ENCODE measurements at places on chromosomes 7 and 10.

GRCh38 chr10:124568848-124569622 lies 107.4 kb downstream of the LHPP start:
- DNase-seq, result no peak

GRCh38 chr10:5930272-5930671 lies 40.2 kb downstream of the FBH1 start:
- no peak for DNase-seq

GRCh38 chr10:5904227-5904626 lies 14.2 kb downstream of the FBH1 start:
- DNase-seq, result no peak

DNA sequence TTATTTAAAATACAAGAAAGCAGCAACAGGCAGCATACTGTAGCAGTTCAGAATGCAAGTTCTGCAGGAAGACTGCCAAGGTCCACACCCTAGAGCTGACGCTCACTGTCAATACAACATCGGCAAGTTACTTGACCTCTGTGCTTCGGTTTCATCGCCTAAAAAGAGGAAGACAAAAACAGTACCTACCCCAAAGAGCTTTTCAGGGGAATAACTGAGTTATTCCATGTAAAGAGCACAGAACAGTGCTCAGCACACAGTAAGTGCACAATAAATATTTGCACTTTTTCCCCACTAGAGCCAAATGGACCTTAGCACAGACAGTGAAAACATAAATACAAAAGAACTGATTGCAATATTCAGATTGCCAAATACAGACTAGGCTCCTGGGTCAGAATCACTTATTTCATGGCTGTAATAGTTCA lies 88.6 kb downstream of the USP6NL start:
- no peak for DNase-seq

DNA sequence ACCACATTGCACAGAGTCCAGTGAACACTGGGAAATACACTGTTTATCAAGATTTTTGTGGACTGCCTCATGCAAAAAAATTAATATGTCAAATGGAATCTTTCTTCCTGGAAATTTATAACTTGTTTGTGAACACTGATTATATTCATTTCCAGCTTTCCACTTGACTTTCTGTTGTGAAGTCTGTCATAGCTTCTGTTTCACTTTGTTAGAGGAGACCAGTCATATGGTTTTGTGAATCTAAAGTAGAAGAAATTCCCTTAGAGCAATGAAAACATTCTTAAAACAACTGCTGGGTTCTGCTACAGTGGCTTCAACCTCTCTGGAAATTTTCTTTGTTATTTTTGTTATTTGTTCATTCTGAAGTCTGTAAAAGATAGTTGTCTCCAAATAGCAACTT lies 349.5 kb upstream of the NFE2L3 start:
- no peak for DNase-seq

DNA sequence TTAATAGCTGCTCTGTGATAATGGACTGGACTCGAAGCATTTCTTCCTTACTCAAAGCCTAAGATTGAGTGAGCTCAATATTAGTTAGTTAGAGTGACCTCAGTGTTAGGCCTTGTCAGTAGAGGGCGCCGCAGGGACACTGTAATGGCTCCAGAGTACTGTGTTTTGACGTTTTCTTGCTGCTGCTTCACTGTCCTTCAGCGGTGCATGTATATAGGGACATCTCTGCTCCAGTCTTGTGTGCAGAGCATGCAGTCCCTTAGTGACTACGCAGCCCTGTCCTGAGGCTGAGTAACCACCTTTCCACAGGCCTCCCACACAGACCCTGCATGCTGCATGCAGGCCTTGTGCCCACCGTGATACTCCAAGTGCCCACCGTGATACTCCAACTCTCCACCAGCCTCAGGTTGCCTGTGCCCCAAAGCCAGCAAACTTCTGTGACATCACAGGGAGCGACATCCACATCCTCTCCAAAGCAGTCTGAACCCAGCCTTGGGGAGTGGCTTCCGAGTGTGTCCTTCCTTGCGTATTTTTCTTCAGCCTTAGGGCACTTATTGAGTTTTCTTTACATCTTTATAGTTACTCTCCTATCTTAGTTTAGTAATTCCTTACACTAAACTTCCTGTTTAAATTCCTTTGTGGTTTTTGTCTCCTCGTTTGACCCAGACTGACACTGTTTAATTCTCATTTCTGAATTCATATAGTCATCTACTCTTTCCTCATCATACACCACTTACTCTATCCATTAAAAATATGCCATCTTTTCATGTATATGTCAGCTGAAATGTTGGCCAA lies 118.2 kb downstream of the JAZF1 start:
- peak; percentile 90 for DNase-seq

- no peak for DNase-seq
Measured at GRCh38 chr7:111388912-111389311, 173.4 kb downstream of the IMMP2L start.

DNA sequence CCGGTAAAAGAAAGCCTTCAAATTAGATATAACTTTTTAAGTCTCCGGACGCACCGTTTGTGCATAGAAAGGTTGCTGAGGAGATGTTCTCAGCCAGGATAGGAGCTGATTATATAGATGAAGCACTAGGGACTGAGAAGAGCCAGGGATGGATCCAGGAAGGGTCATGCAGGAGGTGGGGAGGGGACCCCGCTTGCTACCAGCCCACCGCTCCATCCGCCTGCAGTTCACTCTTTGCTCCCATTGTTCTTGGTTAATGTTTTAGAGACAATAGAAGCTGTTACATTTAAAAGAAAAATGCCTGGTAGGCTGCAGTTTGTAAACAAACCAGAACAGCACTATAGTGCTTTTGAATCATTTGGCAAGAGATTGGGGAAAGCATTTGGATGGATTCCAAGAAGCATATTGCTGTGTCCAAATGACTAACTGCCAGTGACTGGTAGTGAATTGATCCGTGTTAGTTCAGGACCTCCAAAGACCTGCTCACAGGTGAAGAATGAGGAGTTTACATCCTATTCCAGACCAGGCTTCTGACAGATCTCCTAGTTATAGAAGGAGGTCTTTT lies 175.9 kb upstream of the TAC1 start:
- no peak for DNase-seq

DNA sequence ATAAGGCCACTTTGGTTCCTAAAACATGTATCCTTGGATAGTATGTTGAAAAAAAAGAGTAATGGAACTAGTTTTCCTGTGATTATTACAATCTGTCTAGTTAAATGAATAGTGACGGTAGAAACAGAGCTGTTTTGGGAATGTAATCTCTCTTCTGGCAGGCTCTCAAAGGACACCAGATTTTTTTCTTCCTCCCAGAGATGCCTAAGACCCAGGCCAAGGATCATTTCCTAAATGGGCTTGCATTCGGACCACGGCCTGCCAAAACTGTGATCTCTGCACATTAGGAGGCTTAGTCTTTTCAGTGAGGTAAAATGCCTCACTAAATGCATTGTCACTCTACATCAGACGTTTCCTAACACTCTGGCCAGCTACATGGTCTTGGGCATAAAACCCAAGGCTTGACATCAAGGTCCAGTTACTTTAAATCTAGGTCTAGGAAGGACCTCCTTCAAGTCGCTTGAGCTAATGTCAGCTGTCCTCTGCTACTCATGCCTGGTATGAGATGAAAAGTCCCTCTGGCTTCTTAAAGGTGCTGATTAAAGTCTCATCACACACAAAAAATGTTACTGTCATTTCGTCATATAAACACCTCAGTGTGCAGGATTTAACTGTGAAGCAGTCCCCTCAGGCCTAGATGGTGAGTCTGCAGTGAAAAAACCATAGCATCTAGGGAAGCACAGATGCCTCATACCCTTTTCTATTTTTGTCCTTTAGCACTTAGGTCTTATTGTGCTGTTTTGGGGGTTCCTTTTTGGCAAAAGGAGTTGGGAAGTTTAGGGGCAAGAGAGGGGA lies 47.7 kb downstream of the DLD start:
- no peak for DNase-seq

DNA sequence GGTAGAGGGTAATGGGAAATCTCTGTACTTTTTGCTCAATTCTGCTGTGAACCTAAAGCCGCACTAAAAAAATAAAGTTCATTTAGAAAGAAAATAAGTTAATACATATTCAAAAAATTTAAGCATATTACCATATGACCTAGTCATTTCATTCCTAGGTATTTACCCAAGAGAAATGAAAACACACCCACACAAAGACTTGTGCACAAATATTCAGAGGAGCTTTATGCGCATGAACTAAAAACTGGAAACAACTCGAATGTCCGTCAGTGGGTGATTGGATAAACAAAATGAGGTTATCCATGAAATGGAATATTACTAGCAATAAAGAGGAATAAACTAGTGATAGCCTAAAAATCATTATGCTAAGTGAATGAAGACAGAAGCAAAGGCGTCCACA lies 62.6 kb upstream of the ZNRF2 start:
- DNase-seq, result no peak

DNA sequence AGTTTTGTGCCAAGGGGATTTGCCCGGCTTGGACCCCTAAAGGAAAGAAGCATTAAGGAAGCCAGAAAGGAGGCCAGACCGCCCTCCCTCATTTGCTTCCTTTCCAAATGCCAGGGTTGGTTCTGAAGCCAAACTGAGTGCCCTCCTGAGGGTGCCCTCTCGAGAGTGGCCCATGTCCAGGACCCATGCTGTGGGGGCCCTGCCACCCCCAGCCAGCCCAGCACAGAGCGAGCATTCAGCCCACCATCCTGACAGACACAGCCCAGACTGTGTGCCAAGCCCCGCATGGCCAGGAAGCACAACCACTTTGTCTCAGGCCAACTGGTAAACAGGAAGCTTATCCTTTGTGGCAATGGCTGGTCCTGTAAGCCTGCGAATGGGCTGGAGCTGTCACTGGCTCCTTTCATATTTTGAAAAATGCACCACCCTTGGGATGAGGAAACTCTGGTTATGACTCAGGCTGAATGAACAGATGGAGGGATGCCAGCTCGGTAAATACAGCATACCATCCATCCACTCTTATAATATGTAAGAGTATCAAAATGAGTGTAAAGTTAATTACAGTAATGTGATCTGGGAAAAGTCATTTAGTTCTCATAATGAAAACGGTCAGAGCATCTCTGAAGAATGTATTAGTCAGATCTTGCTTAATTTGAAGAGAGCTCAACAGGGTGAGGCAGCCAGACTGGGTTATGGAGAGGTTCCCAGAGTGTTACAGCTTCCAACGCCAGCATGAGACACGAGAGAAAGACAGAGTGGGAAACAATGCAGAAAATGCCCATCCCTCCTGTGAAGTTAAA lies 65.0 kb downstream of the STK17A start:
- DNase-seq, result peak; percentile 39

DNA sequence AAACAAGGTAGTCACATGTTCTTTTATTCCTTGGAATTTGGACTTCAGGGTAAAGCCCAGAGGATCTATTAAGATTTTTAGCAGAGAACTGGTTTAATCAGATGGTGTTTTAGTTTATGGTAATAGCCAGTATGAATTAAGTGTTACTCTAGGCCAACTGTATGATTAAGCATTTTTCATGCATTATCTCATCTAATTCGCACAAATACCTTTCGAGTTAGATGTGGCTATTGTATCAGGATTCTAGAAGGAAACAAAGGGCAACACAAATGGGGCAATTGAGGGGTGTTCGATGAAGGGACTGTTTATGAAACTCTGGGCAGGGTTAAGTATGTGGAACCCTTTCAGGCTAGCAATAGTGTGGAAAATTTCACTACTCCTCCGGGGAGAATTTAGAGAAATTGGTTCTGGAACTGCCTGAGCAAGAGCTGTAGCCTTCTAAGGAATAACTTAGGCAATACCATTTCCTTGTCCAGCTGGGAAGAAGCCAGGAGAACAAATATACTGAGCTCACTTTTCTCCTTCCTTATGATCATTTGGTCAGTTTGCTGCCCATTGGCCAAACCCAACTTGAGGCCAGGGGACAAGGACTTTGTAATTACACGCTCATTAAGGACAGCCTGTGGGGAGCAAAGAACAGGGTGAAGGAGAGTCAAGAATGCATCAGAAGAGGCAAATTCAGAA lies 319.0 kb upstream of the FZD1 start:
- DNase-seq, result no peak

GRCh38 chr7:137879357-137880158 lies 32.8 kb upstream of the DGKI start:
- no peak for DNase-seq

- DNase-seq, result no peak
Measured at GRCh38 chr7:137577184-137577583, 233.7 kb upstream of the PTN start.

DNA sequence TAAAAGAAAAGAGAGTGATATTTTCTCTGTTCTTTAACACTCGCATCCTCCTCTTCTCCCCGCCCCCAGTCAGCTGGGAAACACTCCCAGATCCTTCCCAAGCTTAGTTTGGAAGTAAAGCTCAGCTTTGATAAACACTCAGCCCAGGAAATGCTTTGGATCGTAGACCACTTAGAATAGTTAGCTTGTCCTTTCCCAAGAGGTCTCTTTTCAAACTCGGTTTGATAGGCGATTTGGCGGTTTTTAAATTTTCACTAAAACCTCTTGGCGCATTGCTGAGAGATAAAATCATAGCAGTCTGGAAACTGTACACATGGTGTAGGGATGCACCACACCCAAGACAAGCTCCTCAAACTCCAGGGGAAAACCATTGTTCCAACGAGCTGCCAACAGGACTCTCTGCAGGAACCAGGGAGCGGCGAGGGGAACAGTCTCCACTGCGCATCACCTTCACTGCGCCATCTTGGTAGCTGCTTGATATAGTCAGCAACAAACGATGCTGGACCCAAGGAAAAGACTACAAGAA lies 22.3 kb downstream of the SMURF1 start:
- no peak for DNase-seq

DNA sequence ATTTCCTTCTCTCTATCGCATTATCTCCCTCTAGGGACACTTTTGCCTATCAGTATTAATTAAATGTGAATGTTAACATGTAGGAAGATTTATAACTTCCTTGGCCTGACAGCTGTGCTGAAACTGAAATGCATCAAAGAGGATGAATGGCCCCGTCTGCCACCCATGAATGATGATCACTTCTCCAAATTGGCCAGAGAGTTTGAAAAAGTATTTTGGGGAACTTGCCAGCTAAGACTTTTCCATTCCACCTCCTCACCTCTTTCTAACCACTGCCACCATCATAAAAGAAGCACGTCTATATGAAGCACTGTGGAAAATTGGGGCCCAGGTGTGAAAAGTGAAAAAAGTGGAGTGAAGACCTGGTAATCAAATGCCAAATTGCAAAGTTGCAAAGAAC lies 25.4 kb upstream of the ST8SIA6 start:
- DNase-seq, result no peak

- DNase-seq, result no peak
Measured at GRCh38 chr7:39623732-39624441, 515 bp downstream of the RALA start.

GRCh38 chr10:104339469-104340110 lies 1.3 kb upstream of the ITPRIP start:
- DNase-seq, result no peak

DNA sequence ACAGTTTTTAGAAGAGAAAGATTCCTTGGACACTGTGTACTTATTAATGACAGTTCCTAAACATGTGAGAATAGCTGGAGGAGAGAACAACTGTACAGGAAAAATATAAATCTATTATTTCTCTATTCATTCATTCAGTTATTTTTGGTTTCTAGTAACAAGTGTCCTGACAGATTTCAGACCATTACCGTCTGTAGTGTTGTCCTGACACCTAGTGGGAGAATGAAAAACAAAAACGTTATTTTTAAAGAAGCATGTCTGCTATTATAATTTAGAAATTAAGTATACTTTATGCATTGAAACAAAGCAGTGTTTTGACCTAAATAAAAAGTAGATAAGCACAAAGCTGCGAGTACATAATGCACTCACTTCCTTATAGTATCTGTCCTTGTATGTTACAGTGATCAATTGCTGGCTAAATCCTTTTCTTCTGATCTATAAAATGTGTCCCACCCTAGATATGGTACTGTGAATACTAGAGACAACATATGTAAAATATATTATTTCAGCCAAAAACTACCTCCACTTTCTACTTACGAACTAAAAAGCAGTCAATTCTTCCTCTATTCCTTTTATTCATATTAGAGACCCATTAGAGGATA lies 575.6 kb downstream of the ARL4A start:
- no peak for DNase-seq
